ENCODE measurements at places on chromosomes 16 and 17.

- no peak for DNase-seq
Observed at GRCh38 chr17:79000396-79001189, 9.0 kb downstream of the CANT1 start.

GRCh38 chr16:88928405-88929090, 48.5 kb downstream of the CBFA2T3 start:
- no peak for DNase-seq

DNA sequence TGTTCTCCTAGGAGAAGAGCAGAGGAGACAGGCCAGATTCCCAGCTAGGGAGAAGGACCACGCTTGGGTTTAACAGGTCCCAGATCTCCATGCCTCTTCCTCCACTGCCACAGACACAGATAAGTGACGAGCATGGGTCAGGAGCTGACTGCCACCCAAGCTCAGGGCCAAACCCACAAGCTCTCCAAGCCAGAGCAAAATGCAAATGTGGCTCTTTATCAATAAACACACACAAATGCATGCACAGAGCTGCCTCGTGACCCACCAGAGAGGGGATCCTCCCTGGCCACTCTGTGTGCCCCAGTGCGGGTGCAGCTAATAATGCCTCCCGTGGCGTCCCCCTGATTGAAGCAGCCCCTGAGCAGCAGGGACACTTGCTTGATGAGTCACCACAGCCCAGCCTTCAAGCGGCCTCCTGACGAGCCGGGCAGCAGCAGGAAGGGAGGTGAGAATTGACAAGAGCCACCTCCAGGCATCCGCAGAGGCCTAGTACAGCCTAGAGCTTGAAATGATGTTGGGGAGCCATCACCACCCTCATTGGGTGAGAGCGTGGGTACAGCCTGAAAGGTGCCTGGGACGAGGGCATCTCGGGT, 143.9 kb downstream of the CCDC182 start:
- no peak for DNase-seq

GRCh38 chr17:47993031-47993564, 22.2 kb downstream of the CDK5RAP3 start:
- DNase-seq: no peak

- no peak for DNase-seq
Observed at GRCh38 chr16:69166946-69167930, 19.7 kb upstream of the SNTB2 start.

DNA sequence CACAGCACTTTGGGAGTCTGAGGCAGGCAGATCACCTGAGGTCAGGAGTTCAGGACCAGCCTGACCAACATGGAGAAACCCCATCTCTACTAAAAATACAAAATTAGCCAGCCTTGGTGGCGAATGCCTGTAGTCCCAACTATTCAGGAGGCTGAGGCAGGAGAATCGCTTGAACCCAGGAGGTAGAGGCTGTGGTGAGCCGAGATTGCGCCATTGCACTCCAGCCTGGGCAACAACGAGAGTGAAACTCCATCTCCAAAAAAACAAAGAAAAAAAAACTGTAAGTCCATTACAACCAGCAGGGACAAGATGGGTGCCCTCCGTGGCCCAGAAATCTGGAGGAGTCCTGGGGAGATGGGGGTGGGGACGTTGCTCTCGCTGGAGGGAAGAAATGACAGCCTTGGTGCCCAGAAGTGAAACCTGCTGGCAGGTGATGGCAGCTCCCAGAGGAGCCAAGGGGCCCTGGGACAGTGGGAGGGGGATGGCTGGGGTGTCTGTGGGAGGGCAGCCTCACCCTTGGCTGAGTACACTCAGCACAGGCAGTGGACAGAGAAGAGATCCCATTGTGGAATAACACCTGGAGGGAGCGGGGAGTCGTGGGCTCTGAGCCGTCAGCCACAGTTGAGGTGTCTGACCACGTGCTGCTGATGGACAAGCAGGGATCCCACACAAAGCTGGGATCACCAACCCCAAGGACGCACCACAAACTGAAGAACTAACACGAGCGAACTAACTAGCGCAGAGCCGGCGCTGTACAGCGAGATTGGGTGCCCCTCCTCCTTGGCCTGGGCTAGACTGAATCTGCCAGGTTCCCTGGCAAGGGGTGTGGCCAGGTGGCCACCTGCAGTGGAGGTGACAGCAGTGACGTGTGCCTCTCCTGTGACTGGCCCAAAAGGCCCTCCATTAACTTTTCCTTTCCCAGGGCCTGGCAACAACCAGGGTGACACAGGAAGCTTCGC, 46.9 kb upstream of the BAHCC1 start:
- no peak for DNase-seq

DNA sequence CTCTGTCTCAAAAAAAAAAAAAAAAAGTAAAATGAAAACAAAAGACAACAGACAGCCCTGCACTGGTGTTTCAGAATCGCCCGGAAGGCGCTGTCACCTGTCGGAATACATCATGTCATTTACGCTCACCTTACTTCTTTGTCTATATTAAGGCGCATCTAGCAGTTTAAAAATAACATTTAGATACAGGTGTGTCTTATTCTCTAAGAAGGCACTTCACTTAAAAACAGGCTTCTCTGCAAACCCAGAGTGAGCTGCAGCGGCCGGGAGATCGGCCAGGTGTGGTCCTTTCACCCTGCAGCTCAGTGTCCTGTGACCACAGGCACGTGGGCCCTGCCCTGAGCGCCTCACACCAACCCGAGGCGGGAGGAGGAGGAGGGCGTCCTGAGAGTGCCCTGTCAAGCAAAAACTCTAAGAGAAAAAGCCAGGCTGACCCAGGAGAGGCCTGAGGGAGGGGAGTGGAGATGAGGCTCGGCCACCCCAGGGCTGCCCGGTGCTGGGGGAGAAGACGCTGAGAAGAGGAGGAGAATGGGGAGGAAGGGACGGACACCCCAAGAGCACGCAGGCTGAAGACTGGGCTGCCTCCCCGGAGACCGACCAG, 3.3 kb upstream of the LMF1 start:
- DNase-seq: no peak

DNA sequence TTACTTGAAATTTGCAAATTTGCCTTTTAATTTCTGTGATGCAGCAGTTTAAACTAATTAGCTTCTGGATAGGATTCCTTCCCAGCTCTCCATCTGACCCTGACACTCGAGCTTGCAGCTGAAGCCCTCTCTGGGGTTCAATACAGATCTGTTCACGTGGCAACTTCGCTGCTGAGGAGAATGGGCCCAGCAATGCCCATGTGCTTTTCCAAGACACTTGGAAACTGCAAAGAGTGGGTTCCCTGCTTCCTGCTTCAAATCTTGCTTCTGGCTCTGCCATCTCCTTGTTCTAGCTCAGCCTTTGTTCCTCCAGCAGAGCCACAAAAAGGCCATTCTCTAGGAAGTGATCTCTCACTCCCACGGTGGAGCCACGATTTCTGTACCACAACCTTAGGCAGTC, 50.0 kb upstream of the IRX6 start:
- no peak for DNase-seq

DNA sequence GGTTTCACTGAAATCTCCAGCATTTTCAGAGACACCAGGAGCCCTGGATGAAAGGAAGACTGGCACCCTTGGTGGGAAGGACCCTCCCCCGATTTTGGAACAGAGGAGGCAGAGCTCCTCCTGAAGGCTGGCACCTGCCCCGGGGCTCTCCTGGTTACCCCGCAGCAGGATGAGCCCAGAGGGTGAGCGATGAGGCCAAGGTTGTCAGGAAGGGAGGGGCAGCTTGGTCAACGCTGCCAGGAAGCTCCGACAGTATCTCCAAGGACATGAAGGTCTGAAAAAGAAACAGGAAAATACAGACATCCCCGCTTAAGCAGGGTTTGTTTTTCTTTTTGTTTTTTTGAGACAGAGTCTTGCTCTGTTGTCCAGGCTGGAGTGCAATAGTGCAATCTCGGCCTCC, 15.5 kb upstream of the ACSF3 start:
- no peak for DNase-seq

DNA sequence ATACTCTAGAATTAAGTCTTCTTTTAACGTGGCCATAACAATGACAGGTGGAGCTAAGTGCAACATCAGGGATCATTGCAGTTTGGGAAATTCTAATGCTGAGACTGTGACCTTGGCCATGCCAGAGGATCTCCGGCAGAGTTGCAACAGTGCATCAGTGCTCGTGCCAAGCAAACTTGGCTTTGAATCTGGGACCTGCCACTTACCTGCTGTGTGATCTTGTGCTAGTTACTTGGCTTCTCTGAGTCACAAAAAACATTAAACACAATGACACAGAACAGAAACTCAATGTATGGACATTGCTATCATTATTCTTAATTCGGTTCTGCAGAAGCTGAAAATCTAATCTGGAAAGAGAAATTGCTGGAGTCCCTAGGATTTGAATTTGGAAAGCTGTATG, 435.5 kb upstream of the CCL2 start:
- DNase-seq: no peak

GRCh38 chr17:65751263-65751662, 189.8 kb upstream of the AXIN2 start:
- no peak for DNase-seq

- DNase-seq: no peak
Observed at GRCh38 chr17:27633312-27634025, 2.5 kb downstream of the LGALS9 start.

DNA sequence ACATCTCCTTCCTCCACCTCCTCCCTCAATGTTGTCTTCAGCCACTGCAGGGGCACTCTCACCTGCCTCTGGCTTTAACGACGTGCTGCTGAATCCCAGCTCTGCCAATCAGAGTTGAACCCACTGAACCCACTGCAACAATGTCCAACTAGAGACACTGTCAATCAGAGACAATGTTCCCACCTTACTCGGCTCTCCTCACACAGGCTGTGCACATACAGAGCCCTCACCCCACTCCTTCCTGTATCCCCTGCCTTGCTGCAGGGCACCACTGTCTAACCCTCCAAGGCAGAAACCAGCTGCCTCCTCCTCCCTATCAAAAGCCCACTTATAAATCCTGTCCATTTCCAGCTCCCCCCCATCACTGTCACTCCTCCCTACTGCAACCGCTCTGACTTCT, 58.7 kb downstream of the ANKRD11 start:
- DNase-seq: no peak

DNA sequence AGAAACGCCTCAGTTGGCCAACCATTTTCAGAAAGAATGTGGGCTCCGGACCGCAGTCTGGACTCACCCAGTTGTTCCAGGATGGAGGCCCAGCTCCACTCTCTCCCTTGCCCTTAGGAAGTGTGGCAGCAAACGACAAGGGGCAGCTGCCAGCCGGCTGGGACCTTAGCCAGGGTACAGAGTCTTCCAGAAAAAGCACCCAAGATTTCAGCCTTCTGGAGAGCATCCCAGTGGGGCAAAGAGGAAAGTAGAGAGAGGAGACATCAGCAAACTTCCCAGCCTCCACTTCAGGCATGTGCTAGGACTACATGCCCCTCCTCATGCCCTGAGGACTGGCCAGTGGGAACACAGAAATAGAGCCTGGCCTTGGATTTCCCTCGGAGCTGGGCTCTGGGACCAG, 56.8 kb upstream of the SCNN1B start:
- DNase-seq: no peak

DNA sequence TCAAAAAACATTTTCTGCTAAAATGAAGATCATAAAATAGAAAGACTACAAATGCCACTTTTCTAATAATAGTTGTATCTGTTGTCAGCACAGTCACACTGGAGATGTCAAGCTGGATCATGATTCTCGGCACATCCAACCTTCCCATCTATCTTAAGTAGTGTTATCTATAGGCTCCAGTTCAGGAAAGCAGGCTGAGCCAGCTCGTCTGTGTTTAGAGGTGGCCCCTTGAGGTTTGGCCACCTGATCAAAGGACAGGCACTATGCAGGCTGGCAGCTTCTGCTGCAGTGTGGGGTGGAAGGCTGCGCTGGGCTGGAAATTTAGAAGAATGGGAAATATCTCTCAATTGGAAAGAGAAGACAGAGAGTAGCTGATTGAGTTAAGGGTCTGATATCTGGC, 32.4 kb downstream of the SMYD4 start:
- DNase-seq: no peak

DNA sequence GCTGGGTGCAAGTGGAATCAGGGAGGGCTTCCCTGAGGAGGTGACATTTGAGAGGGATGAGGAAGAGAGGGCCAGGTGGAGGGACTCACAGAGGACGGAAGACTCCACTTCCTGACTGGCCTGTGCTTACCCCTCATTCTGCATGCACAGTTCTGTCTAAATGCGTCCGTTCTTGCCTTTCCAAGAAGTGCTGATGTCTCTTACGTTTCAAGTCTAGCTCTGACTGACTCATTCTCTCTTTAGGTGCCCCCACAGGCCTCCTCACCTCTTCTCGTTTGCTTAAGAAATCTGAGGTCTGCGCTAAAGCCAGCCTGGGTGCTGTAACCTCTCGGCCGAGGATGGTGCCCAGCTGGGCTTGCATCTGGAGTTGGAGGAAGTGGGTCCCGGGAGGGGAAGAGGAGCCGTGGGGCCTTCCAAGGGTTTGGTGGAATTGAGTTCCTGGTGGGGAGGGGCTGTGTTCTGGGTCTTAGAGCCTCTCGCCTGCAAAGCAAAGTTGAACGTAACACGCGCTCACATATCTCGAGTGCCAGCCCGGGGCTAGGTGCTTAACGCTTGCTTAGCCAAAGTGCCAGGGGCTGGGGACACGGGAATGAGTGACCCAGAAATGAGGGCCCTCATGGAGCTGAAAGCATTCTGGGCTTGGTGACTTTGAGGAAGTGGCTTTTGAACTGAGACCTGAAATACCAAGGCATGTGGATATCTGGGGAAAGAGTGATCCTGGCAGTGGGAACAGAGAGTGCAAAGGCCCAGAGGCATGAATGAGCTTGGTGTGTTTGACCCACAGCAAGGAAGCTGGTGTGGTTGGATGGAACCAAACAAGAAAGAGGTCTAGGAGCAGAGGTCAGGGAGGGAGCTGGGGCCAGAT, 4.8 kb downstream of the IL4R start:
- DNase-seq: no peak

- DNase-seq: no peak
Observed at GRCh38 chr16:81651758-81652718, 127.1 kb upstream of the PLCG2 start.

DNA sequence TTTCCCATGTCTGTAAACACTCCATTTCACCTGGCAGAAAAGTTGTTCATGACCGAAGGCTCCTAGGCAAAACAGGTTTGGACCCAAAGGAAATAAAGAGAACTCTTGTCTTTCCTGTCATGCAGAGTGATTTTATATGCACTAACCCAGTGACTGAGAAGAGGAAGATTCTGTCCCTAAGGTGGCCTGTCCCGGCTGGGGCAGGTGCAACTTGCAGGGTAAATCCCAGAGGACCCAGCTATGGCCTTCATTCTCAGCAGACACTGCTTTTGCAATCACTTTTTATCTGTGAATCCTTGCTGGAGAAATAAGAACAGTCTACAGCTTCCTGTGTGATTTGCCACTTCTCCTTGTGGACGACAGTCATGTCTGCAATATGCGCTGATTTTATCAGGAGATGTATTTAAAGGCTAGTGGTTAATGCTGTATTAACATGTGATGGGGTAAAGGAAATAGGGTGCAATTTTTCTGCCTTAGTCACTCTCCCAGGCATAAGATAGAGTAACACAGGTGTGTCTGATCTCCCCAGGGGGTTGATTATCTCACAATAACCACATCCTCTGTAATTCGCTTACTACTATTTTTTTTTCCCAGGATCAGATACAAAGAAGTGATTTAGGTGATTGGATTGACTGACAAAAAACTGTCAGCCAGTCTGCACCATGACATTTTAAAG, 696.8 kb upstream of the SOX9 start:
- DNase-seq: no peak

GRCh38 chr16:23690771-23691482, 12.2 kb downstream of the PLK1 start:
- DNase-seq: no peak

All from AG08395 (cell line).